Iris pigment epithelial cell (primary cell): ENCODE measurements at places on chromosomes 6 and 20.

- no peak for DNase-seq
These were observed 25.4 kb downstream of the TTLL2 start for GRCh38 chr6:167350275-167350696.

DNA sequence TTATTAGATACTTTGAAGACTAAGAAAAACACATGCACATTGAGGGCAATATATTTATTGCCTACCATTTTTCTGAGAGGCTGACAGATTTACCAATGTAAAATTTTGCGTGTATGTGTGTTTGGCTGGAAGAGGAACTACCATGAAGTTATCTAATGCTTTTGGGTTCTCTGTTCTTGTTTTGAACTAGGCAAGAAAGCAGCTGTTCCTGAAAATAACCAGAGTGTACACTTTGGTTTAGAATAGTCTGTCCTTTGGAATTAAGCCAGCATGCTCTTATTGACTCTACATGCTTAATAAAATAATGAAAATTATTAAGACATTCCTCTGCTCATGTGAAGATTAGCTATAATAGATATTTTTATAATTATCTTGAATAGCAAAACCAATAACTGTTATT, 129.2 kb downstream of the MYB start:
- DNase-seq = no peak

DNA sequence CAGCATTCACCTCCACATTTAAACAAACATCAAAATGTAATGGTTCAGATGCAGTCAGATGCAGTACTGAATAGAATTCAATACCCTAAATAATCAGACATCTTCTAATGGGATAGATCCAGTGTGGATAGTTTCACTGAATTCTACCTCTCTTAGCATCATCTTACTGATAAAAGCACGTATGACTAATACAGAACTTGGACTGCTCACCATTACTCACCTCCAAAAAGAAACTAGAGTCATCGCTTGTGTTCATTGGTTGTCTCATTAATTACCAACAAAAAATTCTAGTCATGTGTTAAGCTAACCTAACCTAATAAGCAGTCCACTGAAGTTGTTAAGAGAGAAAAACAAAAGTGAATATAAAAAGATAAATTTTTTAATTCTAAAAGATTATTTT, 165.9 kb upstream of the IRAK1BP1 start:
- DNase-seq = peak; percentile 57

DNA sequence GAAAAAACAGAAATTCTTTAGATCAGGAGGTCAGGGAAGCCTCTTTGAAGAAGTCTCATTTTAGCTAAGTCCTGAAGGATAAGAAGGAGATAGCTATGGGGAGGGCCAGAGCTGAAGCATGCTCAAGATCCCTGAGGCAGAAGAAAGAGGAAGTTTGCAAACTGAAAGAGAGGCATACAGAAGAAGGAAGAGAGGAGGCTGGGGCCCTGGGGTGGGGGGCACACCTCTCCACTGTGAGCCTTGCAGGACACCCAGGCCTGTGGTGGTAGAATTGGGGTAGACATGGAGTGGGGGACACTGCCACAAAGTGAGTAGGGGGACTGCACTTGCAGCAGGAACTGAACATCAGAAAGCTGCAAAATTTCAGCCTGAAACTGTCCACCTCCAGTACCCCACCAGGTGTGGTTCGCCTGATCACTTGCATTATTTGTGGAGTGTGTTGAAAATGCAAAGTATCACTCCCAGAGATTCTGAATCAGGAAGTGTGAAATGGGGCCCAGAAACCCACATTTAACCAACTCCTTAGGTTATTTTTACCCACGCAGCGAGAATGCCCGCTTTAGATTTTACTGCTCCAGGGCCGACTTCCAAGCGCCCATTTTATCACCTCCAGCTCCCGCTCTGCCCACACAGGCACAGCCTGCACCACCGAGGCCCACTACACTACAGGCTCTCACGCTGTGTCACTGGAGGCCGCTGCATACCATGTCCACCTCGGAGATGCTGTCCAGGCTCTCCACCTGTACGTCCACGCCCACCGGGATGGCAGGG, 44.0 kb downstream of the GABRR2 start:
- no peak for DNase-seq

DNA sequence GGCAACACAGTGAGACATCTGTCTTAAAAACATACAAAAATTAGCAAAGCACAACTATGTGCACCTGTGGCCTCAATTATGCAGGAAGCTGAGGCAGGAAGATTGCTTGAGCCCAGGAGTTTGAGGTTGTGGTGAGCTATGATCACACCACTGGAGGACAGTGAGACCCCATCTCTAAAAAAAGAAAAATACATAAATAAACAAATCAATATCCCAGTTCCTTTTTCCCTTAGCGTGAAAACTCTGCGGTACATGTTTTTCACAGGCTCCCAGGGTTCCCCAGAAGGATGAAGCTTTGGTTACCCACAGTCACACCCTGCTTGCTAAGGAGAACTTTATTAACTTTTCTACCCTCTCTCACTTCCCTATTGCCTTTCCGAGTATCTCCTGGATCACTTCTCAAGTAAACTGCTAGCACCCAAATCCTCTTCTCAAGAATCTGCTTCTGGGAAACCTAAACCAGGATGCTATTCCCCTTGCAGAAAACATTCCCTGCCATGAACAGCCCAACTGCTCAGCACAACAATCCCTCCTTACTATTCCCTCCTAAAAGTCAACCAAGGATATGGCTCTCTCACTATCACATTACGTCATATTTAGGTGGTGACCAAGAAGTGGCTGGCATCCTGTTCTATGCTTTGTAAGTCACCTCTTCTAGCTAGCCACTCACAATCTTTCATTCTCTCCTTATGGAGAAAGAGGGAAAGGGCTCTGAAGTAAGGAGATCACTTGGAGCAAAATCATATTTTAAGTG, 122.4 kb downstream of the IPCEF1 start:
- no peak for DNase-seq

DNA sequence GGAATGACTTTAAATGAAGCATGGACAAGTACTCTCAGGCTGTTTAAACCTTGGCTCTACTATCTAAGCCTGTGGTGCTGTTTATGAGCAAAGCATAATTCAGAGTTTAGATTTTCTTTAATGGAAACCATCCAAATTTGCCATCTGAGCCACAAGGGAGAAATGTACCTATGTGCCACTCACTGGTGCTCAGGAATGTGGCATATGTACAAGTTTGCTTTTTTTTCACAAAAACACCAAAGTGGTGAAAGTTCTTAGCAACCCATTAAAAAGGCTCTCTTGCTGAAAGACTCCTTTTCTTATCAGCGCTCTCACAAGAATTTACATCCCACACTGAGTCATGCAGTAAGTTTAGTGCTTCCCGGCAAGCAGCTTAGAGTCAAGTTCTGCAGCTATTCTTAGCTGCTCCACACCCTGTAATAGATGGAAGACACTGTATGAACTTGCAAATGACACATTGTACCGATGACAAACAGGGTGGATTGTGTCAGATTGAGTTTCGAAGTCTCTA, 57.3 kb upstream of the MLIP start:
- peak; percentile 98 for DNase-seq

DNA sequence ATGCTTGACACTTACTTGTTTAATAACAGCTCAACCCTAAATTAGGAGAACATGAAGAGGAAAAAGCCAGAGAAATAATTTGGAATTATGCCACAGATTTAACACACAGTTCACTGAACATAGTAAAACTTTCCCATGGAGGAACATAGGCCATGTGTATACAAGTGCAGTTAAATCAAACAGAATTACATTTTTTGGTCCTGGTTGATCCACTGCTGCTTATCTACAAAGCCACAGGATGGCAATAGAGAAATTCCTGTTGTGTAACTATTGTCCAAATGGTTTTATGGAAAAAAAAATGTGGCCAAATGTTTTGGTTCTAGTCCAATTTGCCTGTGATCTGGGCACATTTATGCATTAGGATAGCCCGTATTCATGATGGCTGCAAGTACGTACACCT, 136.8 kb downstream of the ALDH8A1 start:
- DNase-seq = peak; percentile 75

DNA sequence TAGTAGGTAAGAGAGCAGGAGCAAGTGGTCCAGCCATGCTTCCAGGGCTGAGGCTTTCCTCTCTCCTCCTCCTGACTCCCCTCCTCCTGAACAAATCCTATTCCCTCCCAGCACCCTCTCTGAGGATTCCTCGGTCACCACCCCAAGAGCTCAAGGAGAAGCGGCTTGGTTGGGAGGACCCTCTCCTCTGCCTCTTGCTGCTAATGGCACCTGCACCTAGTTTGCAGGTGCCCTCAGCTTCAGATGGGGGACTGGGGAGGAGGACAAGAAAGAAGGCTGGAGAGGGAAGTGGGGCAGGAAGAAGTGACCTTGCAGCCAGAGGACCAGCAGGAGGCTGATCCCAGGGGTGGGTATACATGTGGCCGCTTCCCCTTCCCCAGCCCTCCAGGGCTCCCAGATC, 17.5 kb downstream of the NCR2 start:
- DNase-seq = no peak

- no peak for DNase-seq
These were observed 65.7 kb downstream of the PYGB start for GRCh38 chr20:25313593-25313992.

DNA sequence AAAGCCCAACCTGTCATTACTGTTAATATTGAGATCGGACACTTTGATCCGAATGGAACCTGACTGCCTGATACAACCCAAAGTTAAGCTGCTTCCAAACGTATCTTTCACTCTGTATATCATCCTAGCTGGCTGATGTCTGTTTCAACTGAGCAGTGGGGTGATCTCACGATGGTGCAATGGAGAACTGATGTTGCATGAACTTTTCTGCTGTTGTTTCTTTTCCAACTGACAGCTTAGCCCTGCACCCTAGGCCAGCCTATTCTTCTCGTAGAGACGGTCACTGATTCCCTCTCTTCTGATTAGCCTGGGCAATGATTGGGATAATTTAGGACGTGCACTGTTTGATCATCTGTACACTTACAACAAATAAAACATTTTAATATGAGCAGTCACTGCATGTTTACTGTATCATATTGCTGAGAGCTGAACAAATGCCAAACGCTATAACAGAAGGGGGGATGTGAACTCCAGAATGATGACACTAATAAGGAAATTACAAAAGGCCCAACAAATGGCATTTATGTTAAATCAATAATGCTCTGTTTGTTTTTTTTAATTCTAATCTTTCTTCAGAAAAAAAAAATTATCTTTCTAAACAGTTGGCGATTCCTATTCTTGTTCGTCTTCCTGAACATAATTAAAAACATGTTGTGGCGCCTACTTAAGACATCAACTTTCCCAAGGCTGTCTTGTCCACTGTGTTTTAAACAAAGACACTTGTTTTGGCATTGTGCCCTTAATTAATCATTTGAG, 184.8 kb downstream of the ZNF217 start:
- DNase-seq = no peak

DNA sequence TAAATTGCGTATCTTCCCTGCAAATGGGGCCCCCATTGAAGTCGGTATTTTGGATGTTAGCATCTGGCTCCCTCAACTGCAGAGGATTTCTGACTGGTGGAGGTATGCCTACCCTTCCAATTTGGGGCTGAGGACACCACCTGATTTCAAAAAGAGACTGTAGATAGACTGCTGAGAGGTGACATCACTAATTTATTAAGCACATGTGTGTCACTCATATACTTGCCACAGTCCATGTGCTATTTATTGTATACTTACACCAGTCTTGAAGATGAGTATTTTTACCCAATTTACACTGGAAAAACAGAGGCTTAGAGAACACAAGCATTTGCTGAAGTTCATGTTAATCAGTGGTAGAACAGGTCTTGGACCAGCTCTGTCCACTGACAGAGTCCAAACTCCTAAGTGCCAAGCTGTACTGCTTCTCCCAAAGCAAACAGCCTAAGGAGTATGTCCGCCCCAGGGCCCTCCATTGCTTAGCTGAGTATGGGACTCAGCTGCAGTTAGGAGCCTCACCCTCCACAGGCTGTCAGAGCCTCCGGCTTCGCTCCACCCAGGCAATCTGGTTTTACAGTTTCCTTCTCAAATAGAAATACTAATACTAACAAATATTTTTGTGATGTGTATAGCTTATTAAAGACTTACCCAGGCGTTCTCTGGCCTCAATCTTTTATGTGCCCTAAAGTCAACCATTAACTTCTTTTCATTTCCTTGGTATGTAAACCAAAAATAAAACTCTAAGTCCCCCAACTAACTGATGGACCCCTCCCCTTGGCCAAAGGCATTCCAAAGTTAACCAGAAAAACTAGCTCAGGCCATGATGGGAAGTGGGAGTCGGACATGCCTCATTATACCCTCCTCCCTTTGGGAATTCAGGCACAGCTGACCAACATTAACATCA, 17.5 kb downstream of the RIN2 start:
- DNase-seq = no peak

GRCh38 chr6:157669747-157670216, 153.3 kb upstream of the SNX9 start:
- DNase-seq = peak; percentile 85

DNA sequence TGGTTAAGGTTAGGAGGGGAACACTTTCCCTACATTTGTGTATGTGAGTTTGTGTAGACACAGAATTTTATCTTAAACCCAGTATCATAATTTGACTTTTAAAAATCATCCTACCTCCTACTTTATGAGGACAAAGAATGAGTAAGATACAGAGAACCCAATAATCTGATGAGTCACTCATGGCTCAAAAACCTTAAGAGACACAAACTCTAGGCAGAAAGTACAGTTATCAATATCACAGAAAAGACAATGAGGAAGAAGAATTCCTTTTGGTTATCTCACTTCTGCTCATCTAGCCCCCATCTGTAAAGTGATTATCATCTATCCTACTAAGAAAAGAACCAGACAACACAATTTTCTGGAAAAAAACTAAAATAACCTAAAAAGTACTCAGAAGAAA, 87.7 kb downstream of the EPB41L2 start:
- DNase-seq = peak; percentile 54

- DNase-seq = peak; percentile 78
These were observed 977.0 kb downstream of the TFAP2A start for GRCh38 chr6:9437836-9438235.
